ENCODE measurements at places on chromosomes 5 and 9. TPM values are rescaled to one million over a fixed set of nuclear protein-coding genes. Genes with fewer than 3 reads are reported as not detected.

TMEM252 gene
- not detected for total RNA-seq

COL5A1 gene
- total RNA-seq = 0.58 TPM

EDIL3 gene
- not detected for total RNA-seq

TNFSF15 gene
- not detected for total RNA-seq

DIPK1B gene
- 69.9 TPM for total RNA-seq

NKD2 gene
- total RNA-seq = 2.1 TPM

EGFL7 gene
- 142 TPM for total RNA-seq

DNA sequence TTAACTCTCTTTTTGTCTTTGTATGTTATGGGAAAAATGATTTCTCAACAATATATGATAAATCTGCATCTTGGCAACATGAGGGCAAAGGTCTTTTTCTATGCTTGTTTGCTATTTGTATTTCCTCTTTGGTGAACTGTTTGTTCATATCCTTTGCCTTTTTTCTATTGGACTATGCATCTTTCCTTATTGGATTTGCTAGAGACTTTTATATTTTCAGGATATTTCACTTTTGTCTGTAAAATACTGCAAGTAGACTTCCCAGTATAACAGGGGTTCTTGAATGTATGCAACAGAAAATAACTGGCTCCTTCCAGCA, 69.4 kb upstream of the SSBP2 start:
- no peak for DNase-seq

- DNase-seq = no peak
Measured at GRCh38 chr5:151432210-151432609, 15.2 kb upstream of the SLC36A1 start.

DNA sequence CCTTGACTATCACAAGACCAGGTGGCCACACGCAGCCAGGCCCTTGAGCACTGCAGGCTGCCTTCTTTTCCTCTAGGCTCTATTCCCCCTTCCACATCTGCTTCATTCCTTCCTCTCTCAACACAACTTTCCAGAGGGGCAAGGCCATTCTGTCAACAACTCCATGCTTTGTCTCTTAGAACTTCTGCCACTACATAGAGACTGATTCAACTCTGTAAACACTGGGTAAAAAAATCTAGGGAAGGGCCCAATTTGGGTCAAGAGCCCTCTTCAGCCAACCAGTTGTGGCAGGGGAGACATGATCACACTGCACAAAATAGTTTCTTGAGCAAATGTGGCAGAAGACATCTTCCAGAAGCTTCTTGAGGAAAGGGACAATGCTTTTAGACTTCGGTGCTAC, 55.6 kb downstream of the ATPSCKMT start:
- no peak for DNase-seq

DNA sequence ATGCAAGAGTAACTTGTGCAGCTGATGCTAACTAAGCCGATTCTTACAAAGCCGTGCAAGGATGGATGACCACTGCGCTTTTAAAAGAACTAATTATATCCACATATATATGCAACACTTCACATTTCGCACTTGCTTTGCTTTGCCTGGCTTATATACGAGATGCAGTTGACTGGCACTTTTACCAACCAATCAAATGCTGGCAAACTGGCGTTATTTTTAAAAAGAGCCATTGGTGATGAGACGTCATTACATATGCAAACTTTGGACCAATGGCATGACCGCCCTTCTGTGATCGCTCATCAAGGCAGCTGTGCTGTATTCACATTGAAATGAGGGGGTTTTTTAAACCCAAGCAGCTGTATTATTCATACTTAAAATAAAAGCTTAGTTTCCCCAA, 1147.7 kb upstream of the WWC1 start:
- no peak for DNase-seq

DNA sequence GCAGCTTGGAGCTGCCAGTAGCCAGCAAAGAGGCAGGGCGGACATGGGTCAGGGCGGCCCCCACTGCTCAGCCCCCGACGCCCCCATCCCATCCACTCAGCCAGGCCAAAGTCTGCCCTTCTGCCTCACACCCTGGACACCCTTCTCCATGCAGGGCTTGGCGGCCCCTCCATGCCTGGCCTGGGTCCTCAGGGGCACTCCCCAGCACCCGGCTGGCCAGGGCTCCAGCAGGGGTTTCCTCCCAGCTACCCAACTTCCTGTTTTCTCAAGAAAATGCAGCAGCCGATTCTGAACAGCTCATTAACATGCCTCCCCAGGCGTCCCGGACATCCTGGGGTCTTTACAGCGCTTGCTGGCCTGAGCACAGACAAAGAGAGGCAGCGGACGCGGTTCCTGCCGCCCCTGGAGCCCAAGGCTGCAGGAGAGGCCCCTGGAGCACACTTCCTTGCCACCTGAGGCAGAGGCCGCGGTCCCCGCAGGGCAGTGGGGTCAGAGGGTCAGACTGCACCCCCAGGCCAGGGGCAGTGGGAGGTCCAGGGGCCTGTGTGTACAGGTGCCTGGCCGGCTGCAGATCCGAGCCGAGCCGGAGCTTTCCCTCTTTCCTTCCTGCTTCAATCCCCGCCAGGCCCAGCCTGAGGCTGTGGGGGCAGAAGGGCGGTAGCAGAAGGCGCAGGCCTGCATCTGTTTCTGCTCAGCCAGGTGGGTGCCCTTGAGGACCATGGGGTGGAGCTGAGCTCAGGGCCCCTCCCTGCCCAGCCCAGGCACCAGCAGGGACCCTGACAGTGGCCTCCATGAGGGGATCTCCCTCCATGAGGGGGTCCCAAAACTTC, 18.7 kb upstream of the NRARP start:
- DNase-seq = no peak

GRCh38 chr9:68998812-68999211, 15.1 kb downstream of the PRKACG start:
- no peak for DNase-seq

DNA sequence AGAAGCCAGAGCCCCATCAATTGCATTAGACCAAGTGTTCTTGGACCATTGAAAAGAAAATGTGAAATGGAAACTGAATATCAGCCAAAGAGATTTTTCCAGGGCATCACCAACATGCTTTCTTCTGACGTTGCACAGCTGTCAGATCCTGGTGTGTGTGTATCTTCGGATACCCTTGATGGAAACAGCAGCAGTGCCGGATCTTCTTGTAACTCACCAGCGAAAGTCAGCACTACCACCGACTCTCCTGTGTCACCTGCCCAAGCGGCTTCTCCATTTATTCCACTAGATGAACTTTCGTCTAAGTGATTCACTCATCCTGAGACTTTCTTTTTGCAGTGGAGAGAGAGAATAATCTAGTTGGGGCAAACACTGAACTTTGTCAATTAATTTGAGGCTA, 75.7 kb downstream of the PIP5K1B start:
- DNase-seq = no peak

DNA sequence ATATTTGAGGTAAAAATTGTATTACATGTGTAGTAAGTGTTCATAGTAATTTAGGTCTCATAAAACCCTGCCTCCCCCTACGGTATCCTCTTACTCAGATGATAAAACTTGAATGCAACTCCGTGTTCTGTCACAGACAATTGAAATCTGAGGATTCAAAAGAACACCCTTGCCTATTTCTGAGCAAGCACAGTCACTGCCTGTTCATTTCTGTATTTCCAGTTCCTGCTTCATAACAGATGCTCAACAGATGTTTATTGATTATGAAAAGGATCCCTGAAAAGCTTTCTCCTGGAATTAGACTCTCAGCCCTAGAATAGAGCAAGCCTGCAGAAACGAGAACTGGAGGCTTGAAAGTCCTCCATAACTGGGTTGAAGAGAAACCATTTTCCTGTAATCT, 144.1 kb upstream of the SPEF2 start:
- no peak for DNase-seq

- DNase-seq = no peak
Measured at GRCh38 chr9:77498891-77499290, 149.2 kb downstream of the GNA14 start.

- no peak for DNase-seq
Measured at GRCh38 chr5:139842321-139842720, 46.7 kb downstream of the PSD2 start.
